ENCODE measurements at places on chromosomes 6 and 20.

DNA sequence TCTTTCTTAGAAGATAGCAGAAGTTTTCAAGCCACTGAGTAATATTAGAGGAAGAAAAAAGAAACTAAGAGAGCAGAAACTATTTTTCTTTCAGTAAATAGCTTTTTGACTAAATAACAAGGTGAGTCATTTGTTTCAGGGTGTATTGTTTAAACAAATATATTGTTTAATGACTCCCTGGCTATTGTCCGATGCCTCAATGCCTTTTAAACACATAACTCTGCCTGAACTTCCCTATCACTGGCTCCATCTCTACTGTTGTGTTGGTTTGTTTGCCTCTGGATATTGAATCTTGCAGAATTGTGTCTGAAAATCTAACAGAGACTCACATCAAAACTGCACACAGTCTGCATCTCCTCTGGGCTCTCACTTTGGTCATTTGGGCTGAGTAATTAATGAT, 19.6 kb upstream of the CLIC5 start:
- DNase-seq = no peak

DNA sequence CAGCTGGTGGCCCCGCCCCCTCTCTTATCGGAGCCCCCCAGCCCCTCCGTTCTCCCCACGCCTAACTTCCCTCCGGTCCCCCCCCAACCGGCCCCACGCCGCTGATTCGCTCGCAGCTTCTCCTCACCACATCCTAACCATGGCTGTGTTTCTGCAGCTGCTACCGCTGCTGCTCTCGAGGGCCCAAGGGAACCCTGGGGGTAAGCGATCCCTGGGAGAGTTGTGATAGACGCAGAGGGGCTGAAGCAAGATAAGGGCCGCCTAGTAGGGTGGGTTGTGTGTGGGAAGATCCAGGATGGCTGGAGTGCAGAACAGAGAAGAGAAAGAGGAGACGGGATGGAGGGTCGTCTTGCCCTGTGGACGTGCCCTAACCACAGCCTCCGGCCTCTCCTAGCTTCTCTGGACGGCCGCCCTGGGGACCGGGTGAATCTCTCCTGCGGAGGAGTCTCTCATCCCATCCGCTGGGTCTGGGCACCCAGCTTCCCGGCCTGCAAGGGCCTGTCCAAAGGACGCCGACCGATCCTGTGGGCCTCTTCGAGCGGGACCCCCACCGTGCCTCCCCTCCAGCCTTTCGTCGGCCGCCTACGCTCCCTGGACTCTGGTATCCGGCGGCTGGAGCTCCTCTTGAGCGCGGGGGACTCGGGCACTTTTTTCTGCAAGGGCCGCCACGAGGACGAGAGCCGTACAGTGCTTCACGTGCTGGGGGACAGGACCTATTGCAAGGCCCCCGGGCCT, at the start of gene MPIG6B:
Gene MPIG6B (plus strand): TSS at position 129 of the 735 bp plus-strand sequence. CDS start 11 bp downstream, at position 140.
- DNase-seq = no peak

DNA sequence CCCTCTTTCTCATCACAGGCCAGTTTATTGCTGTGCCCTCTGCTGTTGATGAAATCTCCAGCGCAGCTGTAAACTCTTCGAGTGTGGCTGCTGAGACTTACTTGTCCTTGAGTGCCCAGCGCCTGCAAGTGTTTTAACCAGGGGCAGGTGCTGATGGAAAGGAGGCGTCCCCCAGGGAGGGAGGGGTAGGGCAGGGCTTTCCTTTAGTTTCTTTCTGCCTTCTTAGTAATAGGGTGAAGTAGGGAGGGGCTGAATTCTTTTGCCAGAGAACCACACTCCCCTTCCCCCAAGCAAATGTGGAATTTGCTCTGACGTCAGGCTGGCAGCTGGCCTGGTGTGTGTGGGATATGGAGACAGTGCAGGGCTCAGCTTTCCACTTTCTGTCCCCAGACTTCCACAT, 61.2 kb downstream of the IGF2R start:
- no peak for DNase-seq

DNA sequence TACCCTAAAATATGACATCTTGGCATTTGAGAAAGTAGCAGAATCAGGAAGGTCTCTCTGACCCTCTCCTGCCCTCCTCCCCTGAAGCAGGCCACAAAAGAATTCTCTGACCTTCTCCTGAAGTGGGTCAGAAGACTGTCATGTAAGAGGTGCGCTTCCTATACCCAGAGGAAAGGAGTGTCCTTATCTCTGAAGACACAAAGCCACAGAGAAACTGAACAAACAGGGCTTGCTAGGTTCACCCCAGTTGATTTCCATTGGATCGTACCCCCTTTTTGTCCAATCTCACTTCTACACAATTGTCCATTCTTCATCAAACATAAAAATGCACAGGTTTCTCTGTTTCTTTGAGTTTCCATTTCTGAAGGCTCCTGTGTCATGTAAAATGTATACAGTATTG, 272.0 kb upstream of the SOX4 start:
- DNase-seq = no peak

GRCh38 chr20:51811042-51811355, 8.7 kb upstream of the SALL4 start:
- no peak for DNase-seq

GRCh38 chr6:128597004-128597403, 76.6 kb upstream of the PTPRK start:
- no peak for DNase-seq

- DNase-seq = no peak
Measured at GRCh38 chr20:15528391-15529111, 1044.7 kb downstream of the KIF16B start.

- DNase-seq = no peak
Measured at GRCh38 chr6:88381289-88381642, 215.1 kb upstream of the CNR1 start.

- no peak for DNase-seq
Measured at GRCh38 chr6:156617376-156617775, 159.8 kb upstream of the ARID1B start.

- DNase-seq = no peak
Measured at GRCh38 chr6:21538186-21538798, 55.3 kb upstream of the SOX4 start.

DNA sequence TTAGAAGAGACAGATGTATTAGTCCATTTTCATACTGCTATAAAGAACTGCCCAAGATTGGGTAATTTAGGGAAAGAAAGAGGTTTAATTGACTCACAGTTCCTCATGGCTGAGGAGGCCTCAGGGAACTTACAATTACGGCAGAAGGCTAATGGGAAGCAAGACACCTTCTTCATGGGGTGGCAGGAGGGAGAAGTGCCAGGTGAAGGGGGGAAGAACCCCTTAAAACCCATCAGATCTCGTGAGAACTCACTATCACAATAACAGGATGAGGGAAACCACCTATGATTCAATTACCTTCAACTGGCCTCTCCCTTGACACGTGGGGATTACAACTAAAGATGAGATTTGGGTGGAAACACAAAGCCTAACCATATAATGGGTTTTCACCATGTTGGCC, 28.9 kb upstream of the PNRC1 start:
- DNase-seq = no peak

DNA sequence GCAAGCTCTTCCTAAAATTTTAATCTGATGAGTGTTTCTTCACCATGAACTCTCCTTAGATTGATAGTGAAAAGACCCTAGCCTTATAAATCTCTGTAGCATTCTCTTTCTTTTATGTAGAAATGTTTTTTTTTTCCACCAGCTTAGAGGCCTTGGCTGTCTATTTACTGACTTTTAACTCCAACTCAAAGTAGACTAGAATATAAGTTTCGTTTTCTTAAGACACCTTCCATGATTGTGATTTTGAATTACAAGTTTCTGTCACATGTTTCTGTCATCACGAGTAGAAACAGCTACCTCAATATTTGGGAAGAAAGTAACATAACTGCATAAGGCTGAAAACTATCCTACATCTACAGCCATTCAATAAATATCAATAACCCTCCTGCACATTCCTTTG, 17.8 kb downstream of the ADGRF4 start:
- no peak for DNase-seq

DNA sequence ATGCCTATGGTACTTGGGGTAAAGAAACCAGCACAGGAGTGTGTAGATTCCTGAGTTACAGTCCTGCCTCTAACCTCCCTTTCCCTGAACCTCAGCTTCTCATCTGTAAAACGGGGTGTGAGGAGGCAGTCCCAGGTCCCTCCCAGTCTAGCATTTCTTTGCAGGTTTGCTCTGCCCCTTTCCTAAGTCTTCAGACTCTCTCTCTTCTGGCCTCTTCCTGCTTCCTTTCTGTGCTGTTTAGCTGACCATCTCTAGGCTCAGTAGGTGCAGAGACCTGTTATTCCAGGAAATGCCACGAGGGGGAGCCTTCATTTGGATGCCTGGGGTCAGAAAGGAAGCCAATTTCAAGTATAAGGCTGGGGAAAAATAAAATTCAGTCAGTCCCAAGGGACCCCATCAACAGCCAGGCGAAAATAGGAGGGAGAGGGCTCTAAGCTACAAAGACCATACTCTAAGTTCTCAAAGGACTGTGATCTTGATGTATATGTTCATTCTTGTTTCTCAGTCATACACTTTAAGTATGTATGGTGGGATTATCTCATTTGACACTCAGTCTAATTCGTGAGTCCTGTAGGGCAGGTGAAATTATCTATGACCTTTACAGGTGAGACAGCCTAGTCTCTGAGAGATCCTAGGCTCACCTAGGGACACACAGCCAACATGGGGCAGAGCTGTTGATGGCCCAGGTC, 89.1 kb downstream of the NCR2 start:
- peak; percentile 88 for DNase-seq

DNA sequence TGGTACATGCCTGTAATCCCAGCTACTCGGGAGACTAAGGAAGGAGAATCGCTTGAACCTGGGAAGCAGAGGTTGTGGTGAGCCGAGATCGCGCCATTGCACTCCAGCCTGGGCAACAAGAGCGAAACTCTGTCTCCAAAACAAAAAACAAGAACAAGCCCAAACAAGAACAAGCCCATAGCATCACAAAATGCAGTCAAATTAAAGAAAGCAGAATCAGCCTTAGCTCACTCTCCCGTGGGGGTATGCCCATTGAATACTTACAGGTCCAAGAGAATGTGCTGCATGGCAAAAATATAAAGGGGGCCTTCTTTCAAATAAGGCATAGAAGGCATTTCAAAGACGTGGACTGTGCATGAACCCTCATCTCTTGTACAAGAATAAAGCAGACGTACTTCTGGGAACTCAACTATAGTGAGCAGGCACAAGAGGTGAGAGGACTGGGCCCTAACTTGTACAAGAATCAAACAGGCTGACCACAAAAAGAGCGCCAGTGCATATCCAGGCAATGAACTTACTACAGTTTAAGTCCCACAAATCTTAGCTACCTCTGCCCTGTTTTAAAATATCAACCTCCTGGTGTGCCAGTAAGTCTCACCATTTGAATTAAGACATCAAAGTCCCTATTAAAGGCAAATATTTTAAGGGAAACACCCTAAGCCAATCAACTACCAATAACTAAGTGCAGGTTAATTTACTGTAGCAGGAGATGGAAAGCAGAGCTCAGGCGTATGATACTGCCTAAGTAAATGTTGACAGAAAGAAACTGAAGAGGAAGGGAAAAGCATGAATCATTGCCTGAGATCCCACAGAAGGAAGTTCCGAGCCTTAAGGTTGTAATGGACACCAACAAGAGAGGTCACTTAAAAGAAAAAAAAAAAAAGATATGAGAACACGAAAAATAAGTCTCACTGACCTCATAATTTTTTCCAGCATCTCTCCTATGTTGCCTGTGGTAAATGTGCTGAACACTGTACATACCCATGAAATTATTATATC, 37.4 kb downstream of the TOMM6 start:
- DNase-seq = no peak

- no peak for DNase-seq
Measured at GRCh38 chr6:129599467-129599866, 110.5 kb downstream of the ARHGAP18 start.

DNA sequence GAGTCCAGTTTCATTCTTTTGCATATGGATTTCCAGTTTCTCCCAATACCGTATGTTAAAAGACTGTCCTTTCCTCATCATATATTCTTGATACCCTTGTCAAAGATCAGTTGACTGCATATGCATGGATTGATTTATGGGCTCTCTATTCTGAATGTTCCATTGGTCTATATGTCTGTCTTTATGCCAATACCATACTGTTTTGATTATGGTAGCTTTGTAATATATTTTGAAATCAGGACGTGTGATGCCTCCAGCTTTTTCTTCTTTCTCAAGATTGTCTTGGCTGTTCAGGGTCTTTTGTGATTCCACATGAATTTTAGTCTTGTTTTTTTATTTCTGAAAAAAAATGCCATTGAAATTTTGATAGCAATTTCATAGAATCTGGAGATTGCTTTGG, 51.9 kb downstream of the KIZ start:
- no peak for DNase-seq

DNA sequence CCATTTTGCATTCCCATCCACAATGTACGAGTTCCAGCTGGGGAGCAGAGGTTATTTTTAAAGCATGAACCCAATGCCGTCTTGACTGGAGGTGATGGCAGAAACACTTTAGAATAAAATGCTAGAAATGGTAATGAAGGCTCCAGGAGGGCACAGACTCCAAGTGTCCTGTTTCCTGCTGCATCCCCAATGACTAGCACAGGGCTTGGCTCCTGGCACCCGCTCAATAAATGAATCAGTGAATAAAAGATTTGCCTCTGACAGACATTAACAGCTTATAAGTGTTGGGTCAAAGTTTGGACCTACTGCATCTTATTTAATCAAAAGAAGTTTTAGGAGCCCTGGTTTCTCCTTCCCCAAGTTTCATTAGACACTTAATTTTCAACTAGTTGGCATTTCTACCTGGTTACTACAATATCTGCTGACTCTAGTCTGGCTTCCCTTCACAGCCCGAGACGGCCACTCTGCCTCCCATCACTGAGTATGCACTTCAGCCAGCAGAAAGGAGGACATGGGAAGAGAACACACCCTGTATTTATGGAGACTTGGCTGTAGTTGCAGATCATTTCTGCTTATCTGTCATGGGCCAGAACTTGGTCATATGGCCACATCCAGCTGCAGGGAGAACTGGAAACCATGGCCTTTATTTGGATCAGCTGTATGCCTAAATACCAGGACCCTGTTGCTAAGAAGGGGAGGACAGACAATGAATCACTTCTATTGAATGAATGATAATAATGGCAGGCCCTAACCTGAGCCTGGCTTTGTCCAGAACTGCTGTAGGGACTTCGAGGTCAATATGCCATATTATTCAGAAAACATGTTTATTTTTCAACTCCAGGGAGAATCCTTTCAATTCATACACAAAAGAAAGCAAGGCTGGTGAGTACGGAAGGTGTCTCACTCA, 63.1 kb downstream of the TTI1 start:
- DNase-seq = no peak

DNA sequence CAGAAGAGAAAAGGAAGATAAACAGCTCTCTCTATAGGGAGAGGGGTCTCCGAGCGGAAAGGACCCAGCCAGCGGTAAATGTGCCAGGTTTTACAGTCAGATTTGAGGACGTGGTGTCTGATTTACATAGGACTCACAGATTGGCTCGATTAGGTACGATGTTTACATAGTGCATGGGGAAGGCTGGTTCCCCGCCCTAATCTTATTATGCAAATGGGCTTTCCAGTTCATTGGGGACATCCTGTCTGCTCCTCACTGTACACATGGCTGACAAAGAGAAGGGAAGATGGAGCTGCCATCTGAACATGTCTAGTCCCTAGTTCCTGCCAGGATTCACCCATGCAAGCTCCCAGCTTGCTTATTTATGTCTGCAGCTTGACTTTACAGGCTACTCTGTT, 119.9 kb downstream of the RNF144B start:
- DNase-seq = no peak
